PC-3 (cell line): ENCODE measurements at places on chromosomes 13 and 19. TPM values are rescaled to one million over a fixed set of nuclear protein-coding genes. Genes with fewer than 3 reads are reported as not detected.

Gene VSIG10L
- total RNA-seq = 3.1 and 3.5 TPM in 2 replicates

Gene KLF5
- total RNA-seq = 51.4 and 53.7 TPM in 2 replicates

Gene FGF22
- total RNA-seq = 0.81 and 1.3 TPM in 2 replicates

Gene COMP
- total RNA-seq = 0.04 TPM in 1 of 2 replicates, not detected in the other

Gene LILRA1
- total RNA-seq = not detected in 2 replicates

Gene ANKLE1
- total RNA-seq = 2.2 and 3.1 TPM in 2 replicates

Gene ZNF665
- total RNA-seq = 0.77 and 0.81 TPM in 2 replicates

Gene MEF2B
- 0.22 and 0.29 TPM in 2 replicates for total RNA-seq

Gene PLPPR3
- total RNA-seq = not detected in 2 replicates

Gene SIGLEC5
- total RNA-seq = not detected in 2 replicates

Gene KLHL1
- total RNA-seq = not detected in 2 replicates

Gene ITPKC
- 28.4 and 44.2 TPM in 2 replicates for total RNA-seq

Gene CA11
- total RNA-seq = 0.63 and 4.1 TPM in 2 replicates

Gene IFNL3
- total RNA-seq = not detected in 2 replicates
